Smooth muscle cell of the pulmonary artery (primary cell): ENCODE measurements at places on chromosomes 7 and 10. TPM values are rescaled to one million over a fixed set of nuclear protein-coding genes. Genes with fewer than 3 reads are reported as not detected.

GALNT17 gene
- total RNA-seq: 0.13 TPM in 1 of 2 replicates, not detected in the other

PNLIPRP3 gene
- not detected in 2 replicates for total RNA-seq

CALN1 gene
- not detected in 2 replicates for total RNA-seq

GRID1 gene
- 0.03 and 0.46 TPM in 2 replicates for total RNA-seq

GRIFIN gene
- not detected in 2 replicates for total RNA-seq

STEAP4 gene
- total RNA-seq: 0.96 and 5.9 TPM in 2 replicates
